ENCODE measurements at places on chromosomes 3 and 15.

GRCh38 chr15:87549860-87550259 lies 706.7 kb downstream of the NTRK3 start:
- no peak for DNase-seq

DNA sequence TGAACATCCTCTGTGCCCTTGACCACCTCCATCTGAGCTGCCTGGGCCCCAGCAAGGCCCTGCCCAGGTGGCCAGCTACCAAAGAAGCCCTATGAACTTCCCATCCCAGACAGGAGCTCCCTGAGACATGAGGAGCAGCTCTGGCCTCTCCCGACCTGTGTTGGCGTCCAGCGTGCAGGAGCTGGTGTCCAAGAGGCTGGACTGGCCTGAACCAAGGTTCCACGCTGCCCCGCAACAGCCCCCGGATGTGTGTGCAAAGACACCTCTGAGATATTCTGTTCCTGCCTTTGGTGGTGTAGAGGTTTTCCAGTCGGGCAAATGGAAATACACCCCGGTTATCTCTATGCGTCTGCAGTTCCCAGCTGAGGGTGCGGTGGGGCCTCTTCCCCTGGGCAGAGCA lies 42.1 kb downstream of the WNT7A start:
- no peak for DNase-seq

GRCh38 chr3:189839576-189839975 lies 208.4 kb downstream of the TP63 start:
- DNase-seq, result no peak

DNA sequence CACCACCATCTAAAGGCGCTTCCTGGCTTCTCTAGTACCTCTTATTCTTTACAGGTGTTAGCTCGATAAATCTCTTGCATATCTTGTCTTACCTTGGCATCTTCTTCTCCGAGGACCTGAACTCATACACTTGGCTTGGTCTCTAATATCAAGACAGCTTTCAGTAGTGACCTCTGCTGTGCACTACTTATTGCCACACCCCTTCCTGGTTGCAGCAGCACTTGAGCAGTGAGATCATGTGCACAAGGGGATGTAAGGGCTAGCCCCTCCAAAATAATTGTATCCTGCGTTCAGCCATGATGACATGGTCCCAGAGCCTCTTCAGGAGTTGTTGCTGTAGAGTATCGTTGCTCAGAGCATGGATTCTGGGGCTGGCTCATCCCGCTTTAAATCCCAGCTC lies 1.3 kb upstream of the PLA1A start:
- DNase-seq, result no peak

GRCh38 chr3:37492468-37492867 lies 318.1 kb upstream of the LRRFIP2 start:
- no peak for DNase-seq

- no peak for DNase-seq
These were observed 31.4 kb downstream of the NBEAL2 start for GRCh38 chr3:47010910-47011309.

DNA sequence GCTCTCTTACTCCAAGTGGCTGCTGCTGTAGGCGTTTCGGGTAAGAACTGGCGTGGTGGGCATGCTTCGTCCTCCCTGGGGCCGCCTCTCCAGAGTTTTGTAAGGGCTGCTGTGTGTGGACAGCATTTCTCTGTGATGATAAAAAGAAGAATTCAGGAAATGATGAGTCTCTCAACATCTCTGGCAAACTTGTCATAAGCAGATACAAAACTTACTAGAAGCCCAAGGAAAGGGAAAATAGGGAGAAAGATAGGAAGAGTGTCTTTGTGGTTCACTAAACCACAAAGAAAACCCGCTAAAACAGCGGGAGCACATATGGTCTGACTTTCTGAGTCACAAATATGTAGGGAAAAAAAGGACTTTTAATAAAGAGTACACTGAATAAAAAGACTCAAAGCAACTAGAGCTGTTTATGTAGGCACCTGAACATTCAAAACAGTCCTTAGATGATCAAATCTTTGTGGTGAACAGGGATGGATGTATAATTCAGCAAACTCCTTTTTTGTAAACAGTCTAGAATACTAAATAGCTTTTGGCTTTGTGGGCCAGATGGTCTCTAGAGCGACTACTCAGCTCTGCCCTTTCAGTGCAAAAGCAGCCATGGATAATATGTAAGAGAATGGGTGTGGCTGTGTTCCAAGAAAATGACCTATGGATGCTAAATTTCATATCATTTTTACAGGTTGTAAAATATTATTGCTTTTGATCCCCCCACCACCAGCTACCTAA lies 60.4 kb upstream of the LMOD3 start:
- no peak for DNase-seq

GRCh38 chr15:78072080-78072892 lies 5.2 kb downstream of the TBC1D2B start:
- DNase-seq, result no peak

- no peak for DNase-seq
These were observed 25.6 kb downstream of the TIGIT start for GRCh38 chr3:114319453-114319852.

DNA sequence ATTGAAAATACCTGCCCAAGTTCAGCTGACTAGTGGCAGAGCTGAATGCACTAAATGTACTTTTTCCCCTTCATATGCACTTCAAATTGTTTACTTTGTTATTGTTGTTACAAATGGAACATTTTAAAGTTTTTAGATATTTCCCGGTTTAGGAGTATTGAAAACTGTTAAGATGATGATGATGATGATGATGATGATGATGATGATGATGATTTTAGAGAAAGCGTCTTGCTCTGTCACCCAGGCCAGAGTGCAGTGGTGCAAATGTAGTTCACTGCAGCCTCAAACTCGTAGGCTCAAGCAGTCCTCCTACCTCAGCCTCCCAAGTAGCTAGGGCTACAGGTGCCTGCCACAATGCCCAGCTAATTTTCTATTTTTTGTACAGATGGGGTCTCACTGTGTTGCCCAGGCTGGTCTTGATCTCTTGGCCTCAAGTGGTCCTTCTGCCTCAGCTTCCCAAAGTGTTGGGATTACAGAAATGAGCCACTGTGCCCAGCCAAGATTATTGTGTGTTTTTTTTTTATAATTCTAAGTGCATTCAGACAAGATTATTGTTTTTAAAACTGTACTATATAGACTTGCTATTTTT lies 45.9 kb upstream of the SLC22A13 start:
- DNase-seq, result no peak

- DNase-seq, result no peak
These were observed 23.3 kb downstream of the SLC6A6 start for GRCh38 chr3:14425581-14426304.

- DNase-seq, result no peak
These were observed 188.6 kb downstream of the CHL1 start for GRCh38 chr3:385151-385550.

GRCh38 chr3:46221938-46222337 lies 13.8 kb upstream of the CCR1 start:
- DNase-seq, result no peak

Data from stimulated activated CD8-positive, alpha-beta memory T cell treated with anti-CD3 and anti-CD28 coated beads, Interleukin-7, amount 100 ng/mL, for 4 hours (primary cell).